Uterus (tissue), 4 donors: ENCODE measurements at places on chromosomes 5 and 9.
A peak's percentile ranks its signal among the peaks of the same experiment; 100 is the strongest.

GRCh38 chr5:27906931-27907601, 868.7 kb upstream of the CDH9 start:
- H3K4me3 ChIP-seq, result no peak overlapping the region
- no peaks in the 10 kb centered on the region for H3K27me3 ChIP-seq
- H3K36me3 ChIP-seq, result no peaks in the 10 kb centered on the region
- DNase-seq, result no peak

GRCh38 chr9:73151653-73152542, at the start of gene ANXA1:
Gene ANXA1, plus strand, starts transcription at chr9:73151865. Its CDS starts 6,671 bp downstream, at chr9:73158536.
- H3K36me3 ChIP-seq, result no peaks in the 10 kb centered on the region
- H3K27ac ChIP-seq, result peak within 1 kb of the TSS; percentile 74
- H3K27me3 ChIP-seq, result no peaks in the 10 kb centered on the region
- H3K4me1 ChIP-seq, result no peaks in the 10 kb centered on the region
- peak within 1 kb of the TSS; percentile 39 for H3K4me3 ChIP-seq

GRCh38 chr9:128921881-128922763, 1.3 kb downstream of the PHYHD1 start:
- no peaks in the 10 kb centered on the region for H3K27me3 ChIP-seq
- peak; percentile 72 for DNase-seq
- H3K4me3 ChIP-seq, result peak overlapping the region; percentile 97
- no peaks in the 10 kb centered on the region for H3K36me3 ChIP-seq
- peaks cover 12% of the 10 kb centered on the region for H3K4me1 ChIP-seq

DNA sequence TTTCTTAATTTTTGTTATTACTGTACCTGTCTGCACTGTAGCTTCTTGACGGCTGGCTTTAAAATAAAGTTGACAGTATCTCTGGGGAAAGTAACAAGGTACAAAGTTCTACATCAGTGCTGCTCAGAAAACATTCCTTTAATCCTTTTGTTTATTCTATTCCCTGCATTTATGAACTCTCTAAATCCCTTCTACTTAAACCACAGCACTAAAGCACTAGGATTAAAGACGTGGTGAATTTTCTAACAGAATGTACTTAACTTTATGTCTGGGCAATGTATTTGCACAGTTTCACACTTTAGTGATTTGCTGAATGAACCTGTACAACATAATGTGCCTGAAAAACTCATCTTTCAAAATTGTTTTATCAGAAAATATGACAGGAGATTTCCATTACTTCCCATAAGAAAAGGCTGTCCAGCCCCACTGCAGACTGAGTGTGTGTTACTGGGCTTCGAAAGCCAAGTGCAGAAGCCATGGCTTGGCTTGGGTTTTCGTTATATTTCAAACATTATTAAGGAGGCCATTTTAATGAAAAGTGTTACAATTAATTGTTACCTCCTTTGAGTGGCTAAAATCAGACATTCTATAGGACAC, 43.8 kb downstream of the LHFPL2 start:
- no peaks in the 10 kb centered on the region for H3K27me3 ChIP-seq
- DNase-seq, result no peak
- H3K4me3 ChIP-seq, result no peak overlapping the region
- no peak overlapping the region for H3K27ac ChIP-seq
- H3K4me1 ChIP-seq, result no peaks in the 10 kb centered on the region

DNA sequence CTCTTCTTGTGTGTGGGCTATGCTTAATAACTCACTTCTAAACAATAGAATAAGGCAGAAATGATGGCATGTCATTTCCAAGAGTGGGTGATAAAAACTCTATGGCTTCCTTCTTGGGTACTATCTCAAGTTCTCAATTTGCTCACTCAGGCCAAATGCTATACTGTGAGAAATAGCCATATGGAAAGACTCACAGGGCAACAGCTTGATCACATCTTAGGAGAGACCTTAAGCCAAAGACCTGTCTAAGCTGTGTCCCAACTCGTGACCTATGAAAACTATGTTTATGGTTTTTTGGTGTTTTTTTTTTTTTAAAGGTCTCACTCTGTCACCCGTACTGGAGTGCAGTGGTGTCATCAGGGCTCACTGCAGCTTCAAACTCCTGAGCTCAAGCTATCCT, 2.1 kb upstream of the UIMC1 start:
- H3K4me1 ChIP-seq, result peaks cover 4% of the 10 kb centered on the region
- no peak for DNase-seq
- no peak overlapping the region for H3K27ac ChIP-seq
- no peaks in the 10 kb centered on the region for H3K27me3 ChIP-seq
- H3K4me3 ChIP-seq, result no peak overlapping the region
- no peaks in the 10 kb centered on the region for H3K36me3 ChIP-seq

DNA sequence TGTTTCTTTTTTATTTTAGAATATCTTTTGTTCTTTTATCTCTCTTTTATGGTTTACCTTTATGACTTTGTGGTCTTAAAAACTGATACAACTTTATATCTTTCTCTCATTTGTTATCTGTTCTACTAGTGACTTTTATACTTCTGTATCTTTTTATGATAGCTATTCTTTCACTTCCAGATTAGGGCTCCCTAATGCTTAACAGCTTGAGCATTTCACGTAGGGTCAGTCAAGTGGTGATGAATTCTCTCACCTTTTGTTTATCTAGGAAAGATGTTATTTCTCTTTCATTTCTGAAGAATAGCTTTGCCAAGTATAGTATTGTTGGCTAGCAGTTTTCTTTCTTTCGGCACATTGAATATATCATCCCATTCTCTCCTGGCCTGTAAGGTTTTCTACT, 123.6 kb downstream of the NUDT12 start:
- no peak overlapping the region for H3K4me3 ChIP-seq
- DNase-seq, result no peak
- no peaks in the 10 kb centered on the region for H3K36me3 ChIP-seq

- no peak overlapping the region for H3K4me3 ChIP-seq
- H3K36me3 ChIP-seq, result no peaks in the 10 kb centered on the region
- no peak for DNase-seq
- H3K27ac ChIP-seq, result no peak overlapping the region
- no peaks in the 10 kb centered on the region for H3K27me3 ChIP-seq
These were observed 253.8 kb downstream of the CRB2 start for GRCh38 chr9:123609844-123610243.

- H3K36me3 ChIP-seq, result no peaks in the 10 kb centered on the region
- DNase-seq, result no peak
- no peaks in the 10 kb centered on the region for H3K4me1 ChIP-seq
- peak overlapping the region; percentile 62 for H3K27ac ChIP-seq
- H3K27me3 ChIP-seq, result no peaks in the 10 kb centered on the region
- H3K4me3 ChIP-seq, result no peak overlapping the region
These were observed 500.0 kb downstream of the SPATA31D1 start for GRCh38 chr9:82488313-82489200.

- H3K27me3 ChIP-seq, result no peaks in the 10 kb centered on the region
- H3K4me1 ChIP-seq, result no peaks in the 10 kb centered on the region
- no peak for DNase-seq
- no peak overlapping the region for H3K27ac ChIP-seq
These were observed 228.8 kb downstream of the SNX18 start for GRCh38 chr5:54746346-54746745.

- no peaks in the 10 kb centered on the region for H3K4me1 ChIP-seq
- DNase-seq, result no peak
- H3K36me3 ChIP-seq, result no peaks in the 10 kb centered on the region
- no peak overlapping the region for H3K4me3 ChIP-seq
These were observed 70.1 kb upstream of the UNC5A start for GRCh38 chr5:176740131-176740701.

GRCh38 chr5:141848744-141849414, 29.3 kb downstream of the PCDH1 start:
- peak overlapping the region; percentile 94 for H3K27ac ChIP-seq
- H3K4me1 ChIP-seq, result no peaks in the 10 kb centered on the region
- no peaks in the 10 kb centered on the region for H3K36me3 ChIP-seq
- peak; percentile 70 for DNase-seq

GRCh38 chr5:157566902-157567489, 8.6 kb downstream of the ADAM19 start:
- H3K27ac ChIP-seq, result no peak overlapping the region
- H3K36me3 ChIP-seq, result no peaks in the 10 kb centered on the region
- no peaks in the 10 kb centered on the region for H3K4me1 ChIP-seq
- H3K27me3 ChIP-seq, result no peaks in the 10 kb centered on the region
- no peak for DNase-seq

- H3K4me3 ChIP-seq, result no peak overlapping the region
- no peak overlapping the region for H3K27ac ChIP-seq
- no peak for DNase-seq
- no peaks in the 10 kb centered on the region for H3K27me3 ChIP-seq
- H3K36me3 ChIP-seq, result no peaks in the 10 kb centered on the region
These were observed 94.2 kb downstream of the MUSK start for GRCh38 chr9:110762783-110763182.

DNA sequence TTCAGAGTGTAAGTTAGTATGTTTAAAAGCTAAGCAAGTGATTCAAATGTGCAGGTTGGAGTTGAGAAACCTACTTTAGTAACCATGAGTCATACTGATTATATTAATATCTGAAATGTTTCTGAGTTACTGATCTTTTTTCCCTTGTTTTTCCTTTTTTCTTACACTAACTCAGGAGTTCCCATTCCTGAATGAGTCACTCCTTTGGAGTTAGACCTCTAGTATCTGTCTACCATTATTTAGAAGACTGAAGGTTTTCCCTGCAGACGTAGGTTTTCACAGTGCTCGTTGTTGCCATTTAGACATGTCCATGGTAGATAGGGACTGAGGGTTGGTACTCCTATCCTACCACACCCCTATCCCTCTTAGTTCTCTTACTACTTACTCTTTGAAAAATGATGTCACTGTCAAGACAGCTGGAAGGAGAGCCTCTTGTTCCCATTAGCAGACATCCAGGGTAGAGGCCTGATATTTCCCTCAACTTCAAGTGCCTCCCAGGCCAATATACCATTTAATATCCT, 20.2 kb downstream of the OCLN start:
- H3K4me3 ChIP-seq, result no peak overlapping the region
- no peaks in the 10 kb centered on the region for H3K27me3 ChIP-seq
- DNase-seq, result no peak
- H3K27ac ChIP-seq, result no peak overlapping the region

DNA sequence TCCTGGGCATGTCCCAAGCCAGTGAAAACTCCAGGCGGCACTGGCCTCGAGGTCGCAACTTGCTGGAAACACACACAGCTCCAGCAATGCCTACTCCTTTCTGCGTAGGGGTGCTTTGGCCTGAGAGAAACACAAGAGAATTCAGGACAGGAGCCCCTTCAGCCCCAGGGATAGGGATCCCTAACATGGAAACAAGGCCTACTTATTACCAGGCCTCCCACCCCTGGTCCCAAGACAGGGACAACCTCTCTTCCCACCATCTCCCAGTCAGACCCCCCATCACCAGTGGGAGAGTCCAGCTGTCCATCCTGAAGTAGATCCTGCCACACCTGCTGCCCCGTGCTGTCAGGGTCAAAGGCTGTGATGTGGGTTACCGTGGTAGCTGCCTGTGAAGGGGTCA, 7.8 kb downstream of the CREB3 start:
- H3K4me1 ChIP-seq, result no peaks in the 10 kb centered on the region
- no peak overlapping the region for H3K4me3 ChIP-seq
- H3K27me3 ChIP-seq, result no peaks in the 10 kb centered on the region
- no peak overlapping the region for H3K27ac ChIP-seq

- H3K27ac ChIP-seq, result no peak overlapping the region
- H3K27me3 ChIP-seq, result no peaks in the 10 kb centered on the region
- H3K4me1 ChIP-seq, result no peaks in the 10 kb centered on the region
- H3K36me3 ChIP-seq, result no peaks in the 10 kb centered on the region
- no peak overlapping the region for H3K4me3 ChIP-seq
These were observed 19.7 kb upstream of the MOB3B start for GRCh38 chr9:27549196-27549755.

DNA sequence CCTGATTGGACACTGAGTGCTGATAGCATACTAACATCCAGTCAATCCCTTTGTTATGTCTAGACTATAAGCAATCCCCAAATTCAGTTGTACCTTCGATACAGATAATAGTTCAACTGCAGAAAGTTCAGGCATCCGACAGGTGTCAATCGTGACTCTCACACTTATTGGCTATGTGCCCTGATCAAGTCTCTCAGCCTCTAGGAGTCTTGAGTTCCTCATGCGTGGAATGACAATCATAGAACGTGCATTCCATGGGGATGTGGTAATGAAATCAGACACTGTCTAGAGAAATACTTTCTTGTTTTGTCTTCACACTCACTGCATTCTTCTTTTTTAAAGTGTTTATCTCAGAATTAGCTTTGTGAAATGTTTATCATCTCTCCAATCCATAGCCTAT, 4.8 kb downstream of the ANKRD34B start:
- DNase-seq, result no peak
- no peak overlapping the region for H3K27ac ChIP-seq
- no peaks in the 10 kb centered on the region for H3K4me1 ChIP-seq
- H3K4me3 ChIP-seq, result no peak overlapping the region

DNA sequence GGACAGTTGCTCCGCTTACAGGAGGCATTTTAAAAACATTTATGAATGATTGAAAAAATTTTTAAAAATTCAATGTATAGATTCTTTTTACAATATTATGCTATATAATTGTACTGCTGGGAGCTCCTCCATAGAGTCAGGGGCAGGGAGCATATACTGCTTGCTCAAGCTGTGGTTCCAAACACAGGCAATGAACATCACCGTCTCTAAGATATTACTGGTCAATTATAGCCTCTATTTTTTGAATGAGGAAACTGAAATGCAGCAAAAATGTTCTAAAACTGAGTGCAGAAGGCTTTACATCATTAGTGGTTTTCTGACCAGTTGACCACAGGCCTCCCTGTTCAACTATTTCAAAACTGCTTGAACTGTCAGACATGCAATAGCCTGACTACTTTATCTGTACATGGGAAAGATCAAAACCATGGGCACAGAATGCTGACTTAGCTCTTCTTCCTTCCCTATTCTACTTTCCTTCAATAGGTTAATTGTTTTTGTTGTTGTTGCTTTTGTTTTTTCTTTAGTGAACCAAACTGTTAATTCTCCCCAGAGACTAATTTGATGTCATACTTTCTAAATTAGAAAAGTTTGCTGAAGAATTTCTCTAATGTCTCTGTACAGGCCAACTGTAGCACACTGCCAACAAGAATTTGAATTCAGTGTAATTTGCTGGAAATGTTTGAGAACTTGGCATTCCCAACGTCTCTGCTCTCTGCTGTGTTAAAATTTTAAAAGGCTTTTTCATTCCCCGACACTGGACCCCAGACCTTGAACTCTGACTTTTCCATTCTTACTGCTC, 107.6 kb upstream of the MPDZ start:
- H3K36me3 ChIP-seq, result no peaks in the 10 kb centered on the region
- H3K4me3 ChIP-seq, result no peak overlapping the region
- no peaks in the 10 kb centered on the region for H3K4me1 ChIP-seq

GRCh38 chr5:100856462-100856861, 46.6 kb downstream of the ST8SIA4 start:
- H3K36me3 ChIP-seq, result no peaks in the 10 kb centered on the region
- no peak overlapping the region for H3K27ac ChIP-seq
- DNase-seq, result no peak
- H3K4me3 ChIP-seq, result no peak overlapping the region

- H3K36me3 ChIP-seq, result no peaks in the 10 kb centered on the region
- H3K4me3 ChIP-seq, result no peak overlapping the region
- no peak for DNase-seq
- no peaks in the 10 kb centered on the region for H3K4me1 ChIP-seq
These were observed 218.6 kb downstream of the PJA2 start for GRCh38 chr5:109191153-109191558.

DNA sequence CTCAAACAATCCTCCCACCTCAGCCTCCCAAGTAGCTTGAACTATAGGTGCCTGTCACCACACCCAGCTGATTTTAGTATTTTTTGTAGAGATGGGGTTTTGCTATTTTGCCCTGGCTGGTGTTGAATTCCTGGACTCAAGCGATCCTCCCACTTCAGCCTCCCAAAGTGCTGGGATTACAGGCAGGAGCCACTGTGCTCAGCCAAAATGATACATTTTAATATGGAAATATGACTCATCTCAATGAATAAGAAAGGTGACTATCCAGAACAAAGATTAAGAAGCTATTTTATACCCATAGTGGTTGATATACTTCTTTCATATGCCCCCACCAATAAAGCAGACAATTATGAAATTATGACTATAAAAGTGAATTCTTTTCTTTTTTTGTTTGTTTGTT, 166.2 kb downstream of the NFIB start:
- no peaks in the 10 kb centered on the region for H3K27me3 ChIP-seq
- no peaks in the 10 kb centered on the region for H3K36me3 ChIP-seq
- H3K4me3 ChIP-seq, result no peak overlapping the region
- no peak overlapping the region for H3K27ac ChIP-seq
